ENCODE measurements at places on chromosomes 4 and X.

DNA sequence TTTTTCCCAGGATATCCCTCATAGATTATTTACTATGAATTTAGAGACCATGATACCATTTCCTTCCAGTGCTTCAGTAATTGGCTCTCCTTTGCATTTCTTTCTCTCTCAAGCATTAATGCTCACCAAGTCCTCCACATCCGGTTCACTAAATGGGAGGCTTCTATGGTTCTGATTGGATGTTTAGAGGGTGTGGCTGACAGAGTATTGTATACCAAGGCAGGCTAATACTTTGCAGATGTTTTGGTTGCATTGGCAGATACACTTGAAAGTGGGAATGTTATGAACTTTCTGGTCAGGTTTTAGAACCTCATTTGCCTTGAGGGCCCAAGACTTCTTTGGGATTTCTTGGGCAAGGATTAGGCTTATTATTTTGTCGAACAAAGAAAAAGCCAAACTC, 24.2 kb downstream of the CBLL2 start:
- no peak for DNase-seq

- DNase-seq = no peak
These were observed 6.1 kb downstream of the TMA16 start for GRCh38 chr4:163500586-163500985.

DNA sequence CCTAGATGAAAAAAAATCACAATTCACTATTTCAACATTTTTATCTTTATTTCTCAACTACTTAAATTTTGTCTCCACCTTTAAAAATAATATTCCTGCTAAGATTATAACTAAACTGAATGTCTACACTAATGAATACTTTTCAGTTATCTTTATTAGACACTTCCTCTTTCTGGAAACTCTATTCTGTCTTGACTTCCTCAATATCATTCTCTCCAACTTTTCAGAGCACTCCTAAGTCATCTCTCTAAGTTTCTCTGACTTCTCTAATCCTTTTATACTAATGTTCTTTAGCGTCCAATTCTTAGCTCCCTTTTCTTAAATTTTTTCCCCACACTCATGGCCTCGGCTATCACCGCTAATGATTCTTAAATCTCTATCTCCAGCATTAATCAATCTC, 374.2 kb downstream of the FBXO8 start:
- DNase-seq = no peak

- no peak for DNase-seq
These were observed 379.7 kb upstream of the FAT1 start for GRCh38 chr4:187103351-187103750.

DNA sequence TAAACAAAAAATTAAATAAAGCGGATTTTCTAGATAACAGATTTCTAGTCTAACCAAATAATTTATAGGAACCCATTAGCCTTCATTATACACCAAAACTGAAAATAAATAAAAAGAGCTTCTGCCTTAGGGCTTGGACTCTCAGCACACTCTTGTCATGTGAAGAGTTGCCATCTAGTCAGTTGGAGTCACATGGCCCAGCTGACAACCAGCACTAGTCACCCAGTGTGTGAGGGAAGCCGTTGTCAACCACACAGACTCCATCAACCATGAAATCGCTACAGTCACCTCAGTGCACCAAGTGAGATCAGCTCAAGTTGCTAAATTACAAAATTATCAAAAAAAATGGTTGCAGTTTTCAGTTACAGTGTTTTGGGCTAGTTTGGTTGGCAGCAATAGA, 470.0 kb downstream of the GASK1B start:
- no peak for DNase-seq

DNA sequence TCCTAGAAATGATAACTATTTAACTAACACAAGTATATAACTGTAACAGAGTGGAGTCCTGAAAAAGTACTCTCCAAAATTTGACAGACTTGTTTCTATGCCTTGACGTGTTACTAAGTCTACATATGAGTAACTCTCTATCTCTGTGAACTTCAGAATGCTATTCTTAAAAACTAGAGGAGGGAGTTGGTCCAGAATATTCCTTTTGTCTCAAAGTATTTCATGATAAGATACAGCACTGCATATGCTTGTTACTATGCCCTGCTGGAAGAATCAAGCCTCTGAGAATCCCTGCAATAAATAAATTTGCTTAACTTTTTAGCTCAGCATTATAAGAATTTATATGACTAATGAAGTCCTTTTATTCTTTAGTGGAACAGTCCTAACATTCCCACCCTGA, 50.9 kb upstream of the ATXN3L start:
- no peak for DNase-seq

DNA sequence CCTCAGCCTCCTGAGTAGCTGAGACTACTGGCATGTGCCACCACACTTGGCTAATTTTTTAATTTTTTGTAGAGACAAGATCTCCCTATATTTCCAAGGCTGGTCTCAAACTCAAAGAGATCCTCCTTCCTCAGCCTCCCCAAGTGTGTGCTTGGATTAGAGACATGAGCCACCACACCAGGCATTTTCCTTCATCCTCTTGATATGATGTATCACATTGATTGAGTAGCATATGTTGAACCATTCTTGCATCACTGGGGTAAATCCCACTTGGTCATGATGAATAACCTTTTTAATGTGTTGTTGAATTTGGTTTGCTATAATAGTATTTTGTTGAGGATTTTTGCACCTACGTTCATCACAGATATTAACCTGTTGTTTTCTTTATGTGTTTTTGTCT, 24.2 kb upstream of the PPM1K start:
- no peak for DNase-seq

DNA sequence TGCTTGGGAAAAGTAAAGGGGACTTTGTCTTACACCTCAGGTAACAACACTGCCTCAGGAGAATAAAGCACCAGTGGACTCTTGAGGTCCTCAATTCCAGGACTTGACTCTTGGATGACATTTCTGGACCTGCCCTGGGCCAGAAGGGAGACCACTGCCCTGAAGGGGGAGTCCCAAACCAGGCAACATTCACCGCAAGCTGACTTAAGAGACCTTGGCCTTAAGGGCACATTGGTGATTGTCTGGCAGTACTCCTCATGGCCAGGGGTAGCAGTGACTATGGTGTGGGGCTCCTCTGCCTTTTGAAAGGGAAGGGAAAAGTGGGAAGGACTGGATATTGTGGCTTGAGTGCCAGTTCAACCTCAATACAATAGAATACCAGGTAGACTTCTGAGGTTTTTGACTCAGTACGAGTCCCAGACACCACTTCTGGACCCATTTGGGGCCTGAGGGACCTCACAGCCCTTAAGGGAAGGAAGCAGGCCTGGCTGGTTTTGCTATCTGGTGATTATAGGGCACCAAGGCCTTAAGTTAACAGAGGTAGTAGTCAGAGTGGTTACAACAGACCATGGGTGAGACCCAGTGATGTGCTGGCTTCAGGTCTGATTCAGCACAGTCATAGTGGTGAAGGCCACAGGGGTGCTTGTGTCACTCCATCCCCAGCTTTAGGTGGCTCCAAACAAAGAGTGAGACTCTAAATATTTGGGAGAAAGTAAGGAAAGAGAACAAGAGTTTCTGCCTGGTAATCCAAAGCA, 121.2 kb upstream of the TET2 start:
- no peak for DNase-seq

DNA sequence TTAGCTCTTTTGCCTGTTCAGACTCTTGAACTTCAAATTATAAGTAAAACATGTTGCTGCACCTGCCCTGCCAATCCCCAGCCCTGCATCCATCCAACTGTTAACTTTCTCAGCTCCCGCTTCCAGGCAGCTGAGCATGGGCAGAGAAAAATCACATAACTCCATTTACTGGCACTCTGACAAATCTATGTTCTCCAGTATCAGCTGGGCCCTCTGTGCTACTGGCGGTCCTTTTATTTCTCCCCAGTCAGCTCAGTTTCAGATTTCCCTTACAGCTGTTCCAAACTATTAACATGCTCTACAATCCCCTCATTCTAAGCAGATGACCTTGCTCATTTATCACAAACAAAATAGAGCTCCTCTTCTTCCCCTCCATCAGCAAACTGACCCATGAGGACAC, 240.4 kb upstream of the TET2 start:
- no peak for DNase-seq

- no peak for DNase-seq
These were observed 20.3 kb downstream of the ANXA5 start for GRCh38 chr4:121676345-121677075.

DNA sequence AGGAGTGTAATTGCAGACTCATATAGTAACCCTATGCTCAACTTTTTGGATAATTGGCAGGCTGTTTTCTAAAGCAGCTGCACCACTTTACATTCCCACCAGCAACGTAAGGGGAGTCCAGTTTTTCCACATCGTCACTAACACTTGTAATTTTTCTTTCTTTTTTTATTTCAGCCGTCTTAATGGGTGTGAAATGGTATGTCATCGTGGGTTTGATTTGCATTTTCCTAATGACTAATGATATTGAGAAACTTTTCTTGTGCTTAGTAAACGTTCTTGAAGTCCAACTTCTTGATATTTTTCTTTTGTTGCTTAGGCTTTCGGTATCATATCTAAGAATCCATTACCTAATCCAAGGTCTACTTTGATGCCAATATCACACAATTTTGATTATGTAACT, 95.3 kb upstream of the IL1RAPL1 start:
- DNase-seq = no peak

GRCh38 chr4:14415146-14415545, 587.1 kb upstream of the CPEB2 start:
- DNase-seq = no peak

- no peak for DNase-seq
These were observed 166.4 kb downstream of the ARHGAP6 start for GRCh38 chrX:11499076-11500044.

Measured in stimulated activated CD8-positive, alpha-beta memory T cell treated with anti-CD3 and anti-CD28 coated beads, Interleukin-7, amount 100 ng/mL, for 4 hours (primary cell).